Head of caudate nucleus (tissue), 42 donors: ENCODE measurements at places on chromosomes 11 and 22.
A peak's percentile ranks its signal among the peaks of the same experiment; 100 is the strongest.

DNA sequence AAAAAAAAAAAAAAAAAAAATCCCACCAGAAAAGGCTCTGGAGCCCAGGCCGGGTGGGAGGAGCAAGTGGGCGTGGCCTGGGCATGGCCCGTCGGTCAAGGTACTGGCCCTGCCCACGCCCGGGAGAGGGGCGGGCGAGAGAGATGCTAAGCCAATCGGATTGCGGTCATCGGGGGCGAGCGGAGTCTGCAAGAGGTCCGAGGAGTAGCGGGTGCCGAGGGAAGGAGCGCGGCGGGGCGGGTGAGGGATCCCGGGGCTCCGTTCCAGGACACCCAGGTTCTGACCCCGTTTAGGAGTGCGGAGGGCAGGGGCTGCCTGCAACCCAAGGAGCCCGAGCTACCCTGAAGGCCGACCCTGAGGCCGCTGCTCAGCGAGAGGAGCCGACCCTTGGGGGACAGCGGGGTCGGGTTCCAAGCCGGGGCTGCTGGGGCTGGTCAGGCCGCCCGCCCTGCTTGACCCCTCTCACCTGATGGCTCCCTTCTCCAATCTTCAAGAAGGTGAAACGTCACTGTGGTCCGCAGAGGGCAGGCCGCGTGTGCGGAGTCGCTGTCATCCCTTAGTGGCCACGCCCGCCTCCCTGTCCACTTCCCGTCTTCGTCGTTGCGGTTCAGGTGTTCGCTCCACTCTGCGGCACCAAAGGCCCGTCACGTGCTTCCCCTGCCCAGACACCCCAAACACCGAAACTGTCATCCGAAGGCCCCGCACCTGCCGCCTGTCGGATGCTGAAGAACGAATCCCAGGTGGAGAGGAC, 11.1 kb upstream of the TAB1 start:
- DNase-seq = peak; percentile 77

DNA sequence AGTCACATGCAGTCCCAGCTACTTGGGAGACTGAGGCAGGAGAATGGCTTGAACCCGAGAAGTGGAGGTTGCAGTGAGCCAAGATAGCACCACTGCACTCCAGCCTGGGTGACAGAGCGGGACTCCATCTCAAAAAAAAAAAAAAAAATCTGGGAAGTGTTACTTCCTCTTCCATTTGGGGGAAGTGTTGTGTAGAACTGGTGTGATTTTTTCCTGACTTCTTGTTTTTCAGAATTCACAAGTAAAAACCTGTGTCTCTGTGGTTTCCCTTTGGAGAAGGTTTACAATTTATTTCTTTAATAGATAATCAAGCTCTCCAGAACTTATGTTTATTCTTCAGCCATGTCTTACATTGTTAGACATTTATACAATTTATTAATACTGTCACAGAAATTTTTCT, 396.1 kb downstream of the BRD1 start:
- DNase-seq = no peak

DNA sequence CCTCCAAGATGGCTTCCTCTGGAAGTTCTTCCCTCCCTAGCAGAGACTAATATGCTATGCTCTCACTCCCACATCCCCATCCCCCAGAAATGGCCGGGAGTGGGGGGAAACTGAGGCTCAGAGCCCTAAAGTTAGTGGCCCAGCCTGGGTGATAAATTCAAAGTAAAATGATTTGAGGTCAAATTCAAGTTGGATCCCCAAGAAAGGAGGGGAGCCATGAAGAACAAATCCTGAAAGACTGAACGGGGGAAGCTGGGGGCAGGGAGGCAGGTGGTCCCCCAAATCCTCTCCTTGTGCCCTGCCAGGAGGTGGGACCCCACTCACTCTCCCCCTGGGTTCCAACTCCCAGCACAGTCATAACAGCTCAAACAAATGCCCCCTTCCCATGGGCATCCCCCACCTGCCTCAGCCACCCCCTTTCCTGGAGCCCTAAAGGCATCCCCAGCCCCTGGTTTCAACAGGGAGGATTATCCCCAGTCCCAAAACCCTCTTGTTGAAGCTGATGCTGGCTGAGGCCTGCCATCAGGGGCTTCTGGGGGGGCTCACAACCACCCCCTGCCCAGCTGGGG, 1.1 kb downstream of the CBX6 start:
- DNase-seq = no peak

DNA sequence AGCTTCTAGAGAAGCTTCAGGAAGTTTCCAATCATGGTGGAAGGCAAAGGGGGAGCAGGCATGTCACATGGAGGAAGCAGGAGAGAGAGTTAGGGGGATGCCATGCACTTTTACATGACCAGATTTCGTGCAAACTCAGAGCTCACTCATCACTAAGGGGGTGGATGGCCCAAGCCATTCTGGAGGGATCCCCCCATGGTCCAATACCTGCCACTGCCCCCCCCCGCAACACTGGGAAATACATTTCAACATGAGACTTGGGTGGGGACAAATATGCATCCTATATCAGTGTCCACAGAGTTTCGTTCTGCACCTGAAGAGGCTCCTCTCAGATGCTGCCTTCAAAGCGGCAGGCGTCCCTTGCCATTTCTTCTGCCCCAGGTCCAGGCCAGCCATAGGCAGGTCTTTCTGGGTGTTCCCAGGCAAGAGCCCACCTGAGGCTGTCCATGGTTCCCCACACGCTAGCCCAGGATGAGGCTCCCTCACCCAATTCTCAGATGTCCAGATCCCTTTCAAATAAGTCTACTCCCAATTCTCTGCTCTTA, 1344.3 kb downstream of the TBC1D22A start:
- no peak for DNase-seq

GRCh38 chr11:67347964-67348749, 5.2 kb downstream of the POLD4 start:
- no peak for DNase-seq

DNA sequence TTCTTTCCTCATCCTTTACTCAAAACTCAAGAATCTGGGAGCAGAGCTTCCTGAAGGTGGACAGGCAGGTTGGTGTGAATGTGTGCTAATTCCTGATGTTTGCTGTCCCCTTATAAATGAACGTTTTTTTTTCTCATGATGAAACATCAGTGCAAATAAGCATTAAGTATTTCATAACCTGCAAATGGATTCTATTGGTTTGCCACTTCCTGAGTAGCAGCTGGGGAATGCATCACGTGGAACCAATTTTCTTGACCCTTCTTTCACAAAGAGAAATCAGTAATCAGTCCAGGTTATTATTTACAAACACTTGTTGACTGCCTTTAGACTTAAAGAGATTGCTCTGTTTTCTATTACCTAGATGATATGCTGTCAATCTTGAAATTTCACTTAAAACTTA, 40.1 kb upstream of the SCN3B start:
- DNase-seq = no peak

DNA sequence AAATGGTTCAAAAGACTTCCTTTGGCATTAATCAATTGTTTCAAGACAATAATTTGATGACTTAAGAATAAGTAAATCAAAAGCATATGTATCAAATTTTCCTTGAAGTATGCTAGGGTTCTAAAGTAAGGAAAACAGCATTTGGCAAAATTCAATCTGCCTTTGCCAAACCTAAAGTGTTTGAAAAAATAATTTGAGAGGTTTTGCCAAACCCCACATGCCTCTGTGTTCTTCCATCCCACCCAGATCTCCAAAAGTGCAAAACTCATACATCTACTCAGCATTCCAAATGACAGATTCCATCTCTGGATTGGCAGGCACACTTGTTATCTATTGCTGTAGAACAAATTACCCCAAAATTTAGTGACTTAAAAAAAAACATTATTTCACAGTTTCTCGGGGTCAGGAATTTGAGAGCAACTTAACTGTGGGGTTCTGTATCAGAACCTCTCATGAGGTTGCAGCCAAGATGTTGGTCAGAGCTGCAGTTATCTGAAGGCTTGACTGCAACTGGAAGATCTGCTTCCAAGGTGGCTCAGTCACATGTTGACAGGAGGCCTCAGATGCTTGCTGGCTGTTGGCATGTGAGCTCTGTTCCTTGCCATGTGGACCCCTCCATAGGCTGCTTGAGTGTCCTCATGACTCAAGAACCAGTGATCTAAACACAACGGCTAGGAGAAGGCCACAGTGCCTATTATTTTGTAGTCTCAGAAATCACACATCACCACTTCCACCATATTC, 100.6 kb upstream of the ARHGAP42 start:
- DNase-seq = no peak

GRCh38 chr22:24751518-24751917, 23.0 kb downstream of the PIWIL3 start:
- DNase-seq = no peak

DNA sequence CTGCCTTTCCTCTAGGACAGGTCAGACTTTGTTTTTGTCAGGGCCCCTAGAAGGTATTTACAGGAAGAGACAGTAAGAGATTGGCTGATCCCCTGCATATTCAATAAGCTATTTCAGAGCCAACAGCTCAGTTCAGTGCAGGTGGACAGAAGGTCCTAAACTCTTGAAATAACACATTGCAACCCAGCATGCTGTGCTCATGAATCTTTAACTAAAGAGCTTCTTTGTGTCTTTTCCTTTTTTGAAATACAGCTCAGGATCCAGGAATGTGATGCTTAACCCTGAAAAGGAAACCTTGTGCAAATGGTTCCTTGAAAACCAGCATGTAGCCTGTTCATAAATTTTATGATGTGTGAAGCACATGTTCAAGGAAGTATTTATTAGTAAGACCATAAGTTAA, 43.9 kb downstream of the BBOX1 start:
- DNase-seq = no peak

GRCh38 chr11:128482512-128483191, 104.7 kb downstream of the ETS1 start:
- no peak for DNase-seq

DNA sequence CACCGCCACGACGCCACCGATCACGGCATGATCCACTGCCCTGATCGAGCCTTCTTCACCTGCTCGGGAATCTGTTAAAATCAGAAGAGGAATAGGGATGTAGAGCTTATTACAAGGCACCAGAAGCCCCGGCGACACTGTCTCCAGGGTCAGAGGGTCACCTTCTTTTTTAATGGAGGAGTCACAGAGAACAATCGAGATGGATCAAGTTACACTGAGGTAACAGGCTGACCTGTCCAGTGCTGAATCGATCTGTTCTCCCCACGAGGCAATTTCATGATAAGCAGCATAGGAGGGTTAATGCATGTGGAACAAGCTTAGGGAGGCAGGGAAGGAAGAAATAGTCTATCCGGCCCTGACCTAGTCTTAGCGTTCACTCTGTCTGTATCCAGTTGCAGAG, 325.5 kb downstream of the CADM1 start:
- DNase-seq = no peak

- DNase-seq = no peak
Observed at GRCh38 chr11:126810776-126811175, 189.8 kb downstream of the KIRREL3 start.

DNA sequence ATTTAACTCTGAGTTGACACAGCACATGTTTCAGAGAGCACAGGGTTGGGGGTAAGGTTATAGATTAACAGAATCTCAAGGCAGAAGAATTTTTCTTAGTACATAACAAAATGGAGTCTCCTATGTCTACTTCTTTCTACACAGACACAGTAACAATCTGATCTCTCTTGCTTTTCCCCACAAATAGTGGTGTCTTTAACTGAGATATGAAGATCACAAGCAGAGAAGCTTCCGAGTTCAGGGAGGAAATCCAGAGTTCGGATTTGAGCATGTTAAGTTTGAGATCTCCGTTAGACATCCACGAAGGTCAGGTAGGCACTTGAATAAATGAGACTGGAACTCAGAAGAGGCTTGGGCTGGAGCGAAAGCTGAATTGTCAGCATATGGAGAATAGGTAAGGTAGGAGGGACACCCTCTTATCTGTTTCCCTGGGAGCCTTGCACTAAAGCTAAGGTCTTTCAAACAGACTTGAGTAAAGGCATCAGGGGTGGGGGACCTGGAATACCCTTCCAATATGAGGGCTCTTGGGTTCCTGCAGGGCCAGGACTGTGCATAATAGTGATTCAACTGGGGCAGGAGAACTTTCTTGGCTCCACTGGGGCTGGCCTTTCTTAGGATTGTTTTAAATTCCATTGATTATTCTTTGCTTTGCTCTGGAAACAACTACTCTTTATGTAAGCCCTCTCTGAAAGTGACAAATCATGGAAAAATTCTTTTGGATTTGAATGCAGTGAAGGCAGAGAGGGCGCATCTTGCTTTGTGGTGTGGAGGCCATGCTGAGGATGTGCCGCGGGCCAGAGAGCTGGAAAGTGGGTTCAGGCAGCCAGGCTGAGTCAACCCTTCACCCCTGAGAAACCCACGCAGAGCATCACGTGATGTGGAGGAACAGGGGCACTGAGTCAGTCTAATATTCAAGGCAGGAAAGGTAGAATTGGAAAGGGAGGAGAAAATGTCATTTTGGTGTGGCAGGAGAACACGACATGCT, 62.7 kb upstream of the AMPD3 start:
- DNase-seq = no peak

DNA sequence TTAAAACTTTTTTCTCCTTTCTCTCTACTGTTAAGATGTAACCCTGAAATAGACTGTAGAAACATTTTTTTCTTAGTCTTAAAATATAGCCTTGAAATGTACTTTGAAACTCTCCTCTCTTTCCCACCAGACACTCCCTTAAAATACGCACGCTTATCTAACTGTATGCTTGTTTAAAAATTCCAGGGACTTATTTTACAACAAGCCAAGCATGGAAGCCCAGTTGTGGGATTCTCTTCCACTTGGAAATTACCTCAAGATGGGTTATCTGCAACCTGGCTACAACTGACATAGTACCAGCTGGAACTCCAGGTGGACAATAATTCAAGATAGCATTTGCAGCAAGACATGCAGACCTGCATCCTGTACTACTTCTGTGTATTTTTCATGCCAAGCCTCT, 12.1 kb upstream of the CHORDC1 start:
- no peak for DNase-seq

DNA sequence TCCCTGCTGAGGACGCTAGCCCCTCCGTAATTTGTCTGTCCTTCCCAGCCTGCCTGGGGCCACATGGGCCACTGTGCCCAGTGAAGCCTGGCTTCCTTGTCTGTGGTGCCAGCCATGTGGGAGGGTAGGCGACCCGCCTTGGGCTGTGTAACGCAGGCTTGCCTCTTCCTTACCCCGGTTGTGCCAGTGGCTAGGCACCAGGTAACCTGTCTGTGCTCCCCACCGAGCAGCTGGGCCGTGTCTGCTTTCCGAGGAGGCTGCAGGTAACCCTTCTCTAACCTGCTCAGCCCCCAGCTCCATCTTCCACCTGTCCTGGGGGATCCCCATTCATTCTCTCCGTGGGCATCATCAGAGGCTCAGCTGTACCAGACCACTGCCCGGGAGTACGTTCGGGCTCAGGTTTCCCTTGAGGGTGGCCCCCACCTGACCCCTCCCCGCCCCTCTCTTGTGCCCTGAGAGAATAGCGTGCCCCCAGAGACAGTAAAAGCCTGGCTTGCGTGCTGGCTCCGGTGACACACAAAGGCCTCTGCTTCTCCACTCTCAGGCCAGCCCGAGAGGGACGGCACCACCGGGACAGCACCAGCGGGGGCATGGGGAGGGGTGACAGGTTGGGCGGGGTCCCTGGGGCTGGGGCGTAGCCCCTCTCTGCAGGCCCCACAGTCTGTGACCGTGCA, 79.1 kb downstream of the CDKN1C start:
- peak; percentile 1 for DNase-seq

DNA sequence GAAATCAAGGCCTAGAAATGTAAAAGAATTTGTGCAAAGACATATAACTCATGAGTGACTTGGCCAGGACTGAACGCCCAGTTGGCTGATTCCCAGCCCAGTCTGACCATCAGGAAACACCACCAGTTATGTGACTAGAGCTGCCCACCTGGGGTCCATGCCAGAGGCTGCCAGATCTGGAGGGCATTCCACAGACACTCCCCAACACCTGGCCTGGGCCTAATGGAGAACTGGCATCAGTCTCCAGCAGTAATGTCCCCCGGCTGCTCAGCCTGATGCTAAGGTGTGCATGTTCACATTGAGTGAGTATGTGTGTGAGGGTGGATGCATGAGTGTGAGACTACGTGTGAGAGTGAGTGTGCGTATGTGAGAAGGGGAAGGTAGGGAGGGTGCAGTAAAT, 15.7 kb downstream of the PLAAT3 start:
- DNase-seq = no peak

- DNase-seq = no peak
Observed at GRCh38 chr22:29848111-29848510, 10.0 kb upstream of the ASCC2 start.
